ENCODE measurements at places on chromosomes 2 and 18. TPM values are rescaled to one million over a fixed set of nuclear protein-coding genes. Genes with fewer than 3 reads are reported as not detected.

The RGPD3 gene
- 0.49 TPM for total RNA-seq

The ABCG5 gene
- total RNA-seq, result not detected

The FHOD3 gene
- total RNA-seq, result 23.5 TPM

The OSR1 gene
- 95.0 TPM for total RNA-seq

The NRP2 gene
- 118 TPM for total RNA-seq

The UCN gene
- 0.85 TPM for total RNA-seq

The ALPP gene
- not detected for total RNA-seq

The MEIS1 gene
- 57.8 TPM for total RNA-seq

The TLX2 gene
- not detected for total RNA-seq

The LTBP1 gene
- total RNA-seq, result 576 TPM

The CD8A gene
- not detected for total RNA-seq

The NFE2L2 gene
- total RNA-seq, result 55.2 TPM

The PARD6G gene
- 3.1 TPM for total RNA-seq

The SCN2A gene
- 0.36 TPM for total RNA-seq

The GCFC2 gene
- total RNA-seq, result 17.2 TPM

The VSNL1 gene
- total RNA-seq, result 0.16 TPM

The SH2D6 gene
- total RNA-seq, result not detected

The ATF2 gene
- total RNA-seq, result 99.1 TPM

The TCF23 gene
- not detected for total RNA-seq

The TGFA gene
- 0.49 TPM for total RNA-seq

The PROM2 gene
- total RNA-seq, result 0.36 TPM

The CCDC102B gene
- 17.2 TPM for total RNA-seq

The MOCOS gene
- total RNA-seq, result 14.5 TPM

The ELOA2 gene
- total RNA-seq, result not detected

The FN1 gene
- total RNA-seq, result 9,792 TPM

The HOXD8 gene
- 25.5 TPM for total RNA-seq

The DNAH7 gene
- 0.97 TPM for total RNA-seq
